ENCODE measurements at places on chromosomes 2 and 18.
A peak's percentile ranks its signal among the peaks of the same experiment; 100 is the strongest.

GRCh38 chr2:205405194-205405593, 277.1 kb upstream of the NRP2 start:
- DNase-seq: no peak

DNA sequence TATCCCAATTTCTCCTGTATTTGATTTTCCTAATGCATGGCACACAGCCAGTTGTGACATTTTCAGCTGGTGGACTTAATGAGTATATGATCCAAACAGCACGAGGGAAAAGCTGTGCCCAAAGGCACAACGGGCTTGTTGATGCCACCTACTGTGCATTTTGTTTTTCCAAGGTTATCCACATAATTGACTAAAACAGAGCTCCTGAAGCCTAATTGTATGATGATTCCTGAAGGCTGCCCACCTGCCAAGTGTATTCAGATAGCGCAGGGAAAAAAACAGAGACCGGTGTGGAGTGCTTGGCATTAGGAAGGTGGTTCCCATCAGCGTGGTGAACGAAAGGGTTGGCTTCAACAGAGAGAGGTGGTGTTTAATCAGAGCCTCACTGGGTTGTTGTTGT, 14.9 kb downstream of the RBMS1 start:
- no peak for DNase-seq

DNA sequence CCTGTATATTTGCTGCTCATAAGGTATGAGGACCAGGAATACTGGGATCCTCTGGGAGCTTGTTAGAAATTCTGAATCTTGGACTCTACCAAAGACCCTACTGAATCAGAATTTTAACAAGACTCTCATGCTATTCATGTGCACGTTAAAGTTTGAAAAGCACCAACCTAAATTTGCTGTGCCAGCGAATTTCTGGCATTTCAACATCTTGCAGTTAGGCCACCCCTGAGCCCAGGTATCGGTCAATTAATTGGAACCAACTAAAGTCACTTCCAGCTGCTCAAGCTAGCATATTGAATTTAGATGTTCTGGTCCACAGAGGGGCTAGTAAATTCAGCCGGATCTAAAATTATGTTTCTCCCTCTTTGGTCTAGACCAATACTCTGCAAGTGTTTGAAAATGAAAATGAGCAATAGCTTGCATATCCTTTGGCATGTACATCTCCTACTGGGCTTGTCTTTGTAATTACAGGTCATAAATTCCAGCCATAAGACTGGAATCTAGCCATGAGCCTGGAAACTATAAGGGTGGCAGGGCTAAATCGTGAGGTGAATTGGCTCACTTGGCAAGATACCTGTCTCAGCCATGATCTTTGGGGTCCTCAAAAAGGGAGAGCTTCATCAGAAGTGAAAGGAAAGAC, 72.4 kb downstream of the SKA1 start:
- no peak for DNase-seq

DNA sequence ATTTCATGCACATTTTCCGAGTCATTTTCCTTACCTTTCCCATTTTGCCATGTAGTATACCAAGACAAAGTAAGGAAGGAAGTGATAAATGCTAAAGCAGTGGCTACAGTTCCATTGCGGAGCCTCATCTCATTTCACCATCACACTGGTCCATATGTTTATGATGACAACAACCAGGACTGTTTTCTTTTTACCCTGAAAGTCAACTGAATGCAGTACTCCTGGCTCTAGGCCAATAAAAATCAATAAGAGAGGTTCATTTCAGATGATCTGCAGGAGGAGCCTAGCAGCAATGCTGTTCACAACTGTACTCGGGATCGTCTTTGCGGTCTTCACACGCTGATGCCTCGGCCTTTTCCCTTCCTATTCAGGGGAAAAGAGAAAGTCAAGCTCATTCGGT, 4.7 kb downstream of the MGAT4A start:
- DNase-seq: no peak

- no peak for DNase-seq
Observed at GRCh38 chr2:233855345-233855744, 1.0 kb upstream of the HJURP start.

- no peak for DNase-seq
Observed at GRCh38 chr2:237485844-237486243, 1.2 kb upstream of the MLPH start.

DNA sequence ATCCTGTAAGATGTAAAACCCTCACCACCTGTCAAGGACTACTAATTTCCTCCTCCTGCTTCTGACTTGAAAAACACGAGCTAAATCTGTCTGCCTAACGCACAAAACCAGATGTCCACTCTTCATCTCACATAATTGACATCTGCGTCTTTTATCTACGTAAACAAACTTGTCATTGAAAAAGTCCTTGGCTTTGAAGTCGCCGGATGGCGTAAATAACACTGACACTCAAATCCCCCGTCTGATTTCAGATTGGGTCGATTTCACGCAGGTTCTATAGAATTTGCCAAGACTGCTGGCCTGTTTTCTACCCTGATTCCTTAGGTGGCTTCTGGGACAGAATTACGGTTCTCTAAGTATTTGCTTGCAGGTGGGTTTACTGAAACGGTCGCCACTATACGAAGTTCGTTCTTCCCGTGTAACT, 539 bp upstream of the MOB4 start:
- DNase-seq: peak; percentile 43

Measured in RPMI8226 (cell line).